ENCODE measurements at places on chromosomes 11 and 22.

- no peak for DNase-seq
These were observed 422.7 kb downstream of the MIAT start for GRCh38 chr22:27080036-27080578.

- DNase-seq = no peak
These were observed 5.7 kb downstream of the LRFN4 start for GRCh38 chr11:66862559-66863037.

GRCh38 chr22:44029069-44029468 lies 5.0 kb downstream of the PARVB start:
- DNase-seq = no peak

GRCh38 chr11:12941671-12942070 lies 67.4 kb upstream of the RASSF10 start:
- no peak for DNase-seq

- DNase-seq = no peak
These were observed 1.0 kb downstream of the RTN3 start for GRCh38 chr11:63682066-63683021.

- no peak for DNase-seq
These were observed 18.9 kb upstream of the VWA5A start for GRCh38 chr11:124096364-124096763.
